ENCODE measurements at places on chromosomes 4 and X.

- no peak for DNase-seq
Observed at GRCh38 chr4:90118527-90119195, 8.5 kb upstream of the CCSER1 start.

DNA sequence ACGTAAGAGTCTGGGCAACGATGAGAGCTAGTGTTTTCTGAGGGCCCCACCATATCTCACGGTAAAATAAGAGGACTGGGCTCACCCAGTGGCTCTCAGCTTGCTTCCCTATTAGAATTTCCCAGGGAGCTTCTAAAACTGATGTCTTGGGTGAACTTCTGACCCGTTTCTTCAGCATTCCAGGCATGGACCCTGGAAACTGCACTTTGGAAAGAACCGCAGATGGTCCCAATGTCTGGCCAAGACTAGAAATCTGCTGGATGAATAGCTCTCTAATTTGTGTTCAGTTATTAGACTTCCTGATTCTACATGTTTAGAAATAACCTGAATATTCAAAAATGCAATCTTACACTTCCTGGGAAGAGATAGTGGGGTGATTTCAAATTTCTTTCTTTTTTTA lies 127.8 kb downstream of the ANOS1 start:
- DNase-seq, result no peak

- no peak for DNase-seq
Observed at GRCh38 chr4:184959786-184960185, 58.5 kb upstream of the HELT start.

- no peak for DNase-seq
Observed at GRCh38 chrX:45164995-45165394, 35.7 kb downstream of the DIPK2B start.

DNA sequence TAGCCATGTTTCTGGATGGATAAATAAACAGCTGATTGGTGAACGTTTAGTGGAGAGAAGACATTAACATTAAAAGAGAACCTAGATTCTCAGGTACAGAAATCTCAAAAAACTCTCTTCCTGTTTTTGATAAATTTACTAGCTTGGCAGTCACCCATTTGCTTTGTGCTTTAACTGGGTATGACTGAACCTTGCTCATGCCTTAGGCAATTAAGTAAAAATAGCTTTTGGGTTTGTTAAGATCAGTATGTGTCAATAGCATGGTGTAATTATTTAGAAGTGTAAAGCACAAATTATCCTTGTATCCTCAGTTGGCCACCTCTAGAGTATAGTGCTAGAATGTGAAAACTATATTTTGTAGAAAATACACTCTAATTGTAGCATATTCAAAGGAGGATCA lies 200.0 kb downstream of the CFAP299 start:
- no peak for DNase-seq

DNA sequence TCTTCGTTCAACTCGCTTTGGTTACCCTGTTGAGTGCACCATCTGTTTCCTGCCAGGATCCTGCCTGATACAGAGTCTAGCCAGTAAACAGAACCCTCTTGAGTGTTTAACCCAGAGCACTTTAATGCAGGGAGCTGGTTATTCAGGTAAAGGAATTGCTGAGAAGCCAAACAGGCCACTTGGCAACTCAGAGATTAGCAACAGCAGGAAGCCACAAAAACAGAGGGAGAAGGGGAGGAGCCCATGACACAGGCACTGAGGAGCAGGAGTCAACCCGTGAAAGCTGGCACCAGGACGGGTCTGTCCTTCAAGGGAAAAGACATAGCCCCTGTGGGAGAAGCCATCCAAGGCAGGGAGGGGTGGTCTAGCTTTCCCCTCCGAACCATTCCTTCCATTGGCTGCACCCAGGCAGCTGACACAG lies 641.4 kb downstream of the ZNF674 start:
- no peak for DNase-seq

- DNase-seq, result no peak
Observed at GRCh38 chr4:42398871-42399331, 1.6 kb downstream of the SHISA3 start.

Measured in NAMALWA (cell line).